ENCODE measurements at places on chromosomes 16 and 17.
A peak's percentile ranks its signal among the peaks of the same experiment; 100 is the strongest.

DNA sequence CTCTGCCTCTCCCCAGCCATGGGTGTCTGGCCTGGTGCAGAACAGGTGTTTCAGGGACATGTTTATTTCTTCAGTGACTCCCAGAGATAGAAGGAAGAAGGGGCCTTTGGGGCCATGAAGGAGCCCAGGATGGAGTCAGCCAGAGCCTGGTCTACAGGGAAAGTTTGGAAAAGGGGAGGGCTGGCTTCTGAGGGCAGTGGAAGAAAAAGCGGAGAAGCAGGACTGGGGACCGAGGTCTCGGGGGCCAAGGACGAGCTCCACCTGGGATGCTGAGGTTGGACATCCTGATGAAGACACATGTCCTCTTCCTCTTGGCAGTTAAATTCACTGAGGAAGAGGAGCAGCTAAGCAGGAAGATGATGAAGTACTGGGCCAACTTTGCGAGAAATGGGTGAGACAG, 7.7 kb downstream of the CES2 start:
- H3K36me3 ChIP-seq: peaks cover 40% of the 10 kb centered on the region
- DNase-seq: no peak
- peaks cover 8% of the 10 kb centered on the region for H3K4me1 ChIP-seq
- H3K4me3 ChIP-seq: no peak overlapping the region
- H3K27ac ChIP-seq: no peak overlapping the region

DNA sequence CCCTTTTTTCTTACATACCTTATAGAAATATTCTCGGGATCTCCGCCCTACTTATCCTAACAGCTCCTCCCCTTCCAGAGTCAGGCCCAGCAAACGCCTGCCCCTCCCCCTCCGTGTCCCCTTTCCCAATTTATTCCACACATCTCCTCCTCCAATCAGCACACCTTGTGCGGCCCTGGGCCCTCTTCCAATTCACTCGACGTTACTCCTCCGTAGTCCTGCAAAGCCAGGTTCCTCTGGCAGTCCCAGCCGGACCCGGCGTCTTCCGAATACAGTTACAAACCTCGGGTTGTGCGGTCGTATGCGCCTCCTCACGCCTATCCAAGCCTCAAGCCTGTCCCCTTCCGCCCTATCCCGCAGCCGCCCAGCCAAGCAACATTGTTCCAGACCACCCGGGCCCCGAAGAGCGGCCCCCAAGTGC, 677 bp downstream of the CBX1 start:
- DNase-seq: no peak
- H3K36me3 ChIP-seq: peaks cover 9% of the 10 kb centered on the region
- peak overlapping the region; percentile 99 for H3K4me3 ChIP-seq
- peak overlapping the region; percentile 96 for H3K27ac ChIP-seq

GRCh38 chr17:28948873-28949184, 2.5 kb downstream of the PHF12 start:
- peak overlapping the region; percentile 93 for H3K27ac ChIP-seq
- DNase-seq: no peak
- H3K36me3 ChIP-seq: peaks cover 47% of the 10 kb centered on the region
- no peaks in the 10 kb centered on the region for H3K27me3 ChIP-seq

DNA sequence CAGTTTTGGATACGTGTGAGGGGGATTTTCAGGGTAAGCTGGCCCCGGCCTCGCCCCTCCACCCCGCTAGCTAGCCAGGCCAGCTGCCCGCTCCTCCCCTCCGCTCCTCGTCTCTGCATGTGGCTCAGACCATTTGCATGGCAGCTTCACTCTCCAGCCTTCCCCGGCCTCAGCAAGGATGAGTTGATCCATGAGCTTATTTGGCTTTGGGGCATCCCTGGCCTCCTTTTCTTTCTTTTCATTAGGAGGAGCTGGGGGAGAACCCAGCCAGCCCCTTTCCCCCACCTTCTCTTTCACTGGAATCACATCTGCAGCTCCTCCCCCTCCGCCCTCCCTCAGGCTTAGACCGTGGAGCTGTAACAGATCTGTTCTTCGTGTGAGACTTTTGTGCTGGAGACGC, 30.7 kb downstream of the ELAC2 start:
- no peak for DNase-seq
- H3K27me3 ChIP-seq: peaks cover 10% of the 10 kb centered on the region
- no peak overlapping the region for H3K27ac ChIP-seq
- peaks cover 22% of the 10 kb centered on the region for H3K4me1 ChIP-seq

DNA sequence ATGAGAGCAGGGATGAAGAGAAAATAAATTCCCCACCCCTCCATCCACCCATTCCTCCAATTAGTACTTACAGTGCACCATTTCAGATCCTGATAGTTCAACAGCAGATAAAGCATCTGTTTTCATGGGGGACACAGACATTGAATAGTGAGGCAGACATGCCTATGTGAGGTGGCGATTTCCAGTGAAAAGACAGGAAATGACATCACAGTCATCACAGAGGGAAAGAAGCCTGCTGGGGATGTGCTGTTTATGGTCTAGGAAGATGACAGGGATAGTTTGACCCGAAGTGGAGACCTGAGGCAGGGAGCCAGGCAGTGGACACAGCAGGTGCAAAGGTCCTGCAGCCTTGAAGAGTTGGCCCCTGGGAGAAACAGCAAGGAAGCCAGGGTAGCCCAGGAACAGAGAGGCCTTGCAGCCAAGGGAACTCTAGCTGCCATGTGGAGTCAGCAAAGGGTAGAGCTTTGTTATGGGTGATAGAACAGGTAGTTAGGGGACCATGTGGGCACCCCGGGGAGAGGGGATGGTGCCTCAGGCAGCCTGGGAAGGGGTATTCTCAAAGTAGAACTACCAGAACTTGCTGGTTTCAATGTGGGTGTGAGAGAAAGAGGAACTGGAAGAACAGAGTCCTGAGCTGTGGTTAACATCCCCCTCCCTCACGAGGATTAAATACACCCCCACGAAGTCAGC, 256.6 kb downstream of the CPPED1 start:
- no peaks in the 10 kb centered on the region for H3K27me3 ChIP-seq
- peak overlapping the region; percentile 7 for H3K4me3 ChIP-seq
- H3K36me3 ChIP-seq: peaks cover 43% of the 10 kb centered on the region
- peak; percentile 64 for DNase-seq
- H3K4me1 ChIP-seq: peaks cover 82% of the 10 kb centered on the region
- peak overlapping the region; percentile 51 for H3K27ac ChIP-seq

DNA sequence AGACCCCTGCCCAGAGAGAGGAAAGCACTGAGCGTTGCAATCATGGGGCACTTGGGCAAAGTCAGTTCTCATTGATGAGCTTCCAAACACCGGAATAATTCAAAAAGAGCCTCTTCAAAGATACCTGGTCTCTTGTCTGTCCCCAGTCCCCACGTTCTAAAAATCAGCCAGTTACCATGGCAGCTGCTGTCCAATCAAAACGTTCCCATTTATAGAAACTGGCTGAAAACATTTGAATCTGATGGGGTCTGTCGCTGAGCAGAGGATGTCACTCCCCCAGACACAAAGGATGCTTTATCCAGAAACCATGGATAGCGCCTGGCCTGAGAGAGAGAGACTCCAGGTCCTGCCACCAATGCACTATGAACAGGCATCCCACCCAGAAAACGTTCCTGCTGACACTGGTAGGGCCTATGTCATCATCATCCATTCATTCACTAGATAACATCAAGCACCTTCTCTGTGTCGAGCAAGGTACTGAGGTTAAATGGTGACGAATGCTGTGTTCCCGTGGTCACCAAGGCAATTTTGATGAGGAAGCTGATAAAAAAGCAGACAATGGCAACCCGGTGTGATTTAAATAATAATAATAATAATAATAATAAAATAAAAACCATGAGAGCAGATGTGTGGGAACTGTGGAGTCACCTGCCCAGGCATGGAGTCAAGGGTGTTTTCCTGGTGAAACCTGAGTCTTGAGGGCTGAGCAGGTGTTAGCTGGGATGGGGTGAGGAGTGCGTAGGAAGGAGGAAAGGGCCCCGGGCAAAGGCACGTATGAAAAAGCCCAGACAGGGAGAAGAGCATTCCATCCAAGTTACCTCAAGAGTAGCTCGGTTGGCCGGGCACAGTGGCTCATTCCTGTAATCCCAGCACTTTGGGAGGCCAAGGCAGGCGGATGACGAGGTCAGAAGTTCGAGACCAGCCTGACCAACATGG, 19.0 kb upstream of the CALB2 start:
- no peak overlapping the region for H3K27ac ChIP-seq
- no peak overlapping the region for H3K4me3 ChIP-seq
- no peaks in the 10 kb centered on the region for H3K36me3 ChIP-seq
- H3K4me1 ChIP-seq: no peaks in the 10 kb centered on the region

- H3K36me3 ChIP-seq: no peaks in the 10 kb centered on the region
- no peak overlapping the region for H3K4me3 ChIP-seq
- no peaks in the 10 kb centered on the region for H3K27me3 ChIP-seq
- DNase-seq: no peak
These were observed 1469.5 kb upstream of the GOT2 start for GRCh38 chr16:60203525-60204124.

GRCh38 chr16:84999200-84999599, 12.1 kb downstream of the ZDHHC7 start:
- H3K4me3 ChIP-seq: no peak overlapping the region
- no peaks in the 10 kb centered on the region for H3K27me3 ChIP-seq
- no peak overlapping the region for H3K27ac ChIP-seq
- DNase-seq: no peak
- H3K36me3 ChIP-seq: peaks cover 29% of the 10 kb centered on the region
- peaks cover 54% of the 10 kb centered on the region for H3K4me1 ChIP-seq

- no peak overlapping the region for H3K4me3 ChIP-seq
- H3K27me3 ChIP-seq: peaks cover 4% of the 10 kb centered on the region
- peaks cover 4% of the 10 kb centered on the region for H3K36me3 ChIP-seq
- no peak overlapping the region for H3K27ac ChIP-seq
- no peak for DNase-seq
These were observed 68.1 kb downstream of the GSG1L start for GRCh38 chr16:27995378-27995777.

DNA sequence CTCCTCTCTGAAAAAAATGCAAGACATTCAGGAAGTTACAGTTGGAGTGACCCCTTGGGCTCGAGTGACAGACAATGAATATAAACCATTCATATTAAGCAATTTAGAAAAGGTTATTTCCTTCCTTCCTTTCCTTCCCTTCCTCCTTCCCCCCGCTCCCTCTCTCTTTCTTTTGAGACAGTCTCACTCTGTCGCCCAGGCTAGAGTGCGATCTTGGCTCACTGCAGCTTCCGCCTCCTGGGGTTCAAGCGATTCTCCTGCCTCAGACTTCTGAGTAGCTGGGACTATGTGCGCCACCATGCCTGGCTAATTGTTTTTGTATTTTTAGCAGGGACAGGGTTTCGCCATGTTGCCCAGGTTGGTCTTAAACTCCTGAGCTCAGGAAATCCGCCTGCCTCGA, 13.2 kb downstream of the PSMD12 start:
- peaks cover 5% of the 10 kb centered on the region for H3K4me1 ChIP-seq
- H3K36me3 ChIP-seq: peaks cover 35% of the 10 kb centered on the region
- DNase-seq: no peak
- H3K27ac ChIP-seq: no peak overlapping the region
- H3K27me3 ChIP-seq: no peaks in the 10 kb centered on the region
- no peak overlapping the region for H3K4me3 ChIP-seq

DNA sequence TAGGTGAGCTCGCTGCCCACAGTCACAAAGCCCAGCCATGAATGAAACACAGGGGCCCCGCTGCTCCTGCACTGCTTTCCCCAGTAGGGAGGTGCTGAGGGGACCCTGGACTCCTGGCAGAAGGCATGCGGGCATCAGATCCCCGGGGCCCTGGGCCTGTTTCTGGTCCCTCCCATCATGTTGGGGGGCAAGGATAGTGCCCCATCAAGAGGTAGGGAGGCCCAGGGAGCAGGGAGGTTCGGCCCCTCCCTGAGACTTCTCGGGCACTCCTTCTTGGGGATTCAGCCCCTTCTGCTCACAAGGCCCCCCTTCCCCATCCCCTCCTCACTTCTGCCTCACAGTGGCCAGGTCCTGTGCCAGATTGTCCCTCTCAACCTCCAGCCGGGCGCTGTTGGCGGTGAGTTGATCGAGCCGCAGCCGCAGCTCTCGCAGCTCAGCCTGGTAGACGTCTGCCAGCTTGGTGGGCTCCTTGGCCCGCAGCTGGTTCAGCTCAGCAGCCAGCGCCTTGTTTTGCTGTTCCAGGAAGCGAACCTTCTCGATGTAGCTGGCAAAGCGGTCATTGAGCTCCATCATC, 515 bp downstream of the GFAP start:
- H3K27ac ChIP-seq: no peak overlapping the region
- H3K27me3 ChIP-seq: peaks cover 59% of the 10 kb centered on the region
- H3K4me1 ChIP-seq: peaks cover 12% of the 10 kb centered on the region
- DNase-seq: no peak

DNA sequence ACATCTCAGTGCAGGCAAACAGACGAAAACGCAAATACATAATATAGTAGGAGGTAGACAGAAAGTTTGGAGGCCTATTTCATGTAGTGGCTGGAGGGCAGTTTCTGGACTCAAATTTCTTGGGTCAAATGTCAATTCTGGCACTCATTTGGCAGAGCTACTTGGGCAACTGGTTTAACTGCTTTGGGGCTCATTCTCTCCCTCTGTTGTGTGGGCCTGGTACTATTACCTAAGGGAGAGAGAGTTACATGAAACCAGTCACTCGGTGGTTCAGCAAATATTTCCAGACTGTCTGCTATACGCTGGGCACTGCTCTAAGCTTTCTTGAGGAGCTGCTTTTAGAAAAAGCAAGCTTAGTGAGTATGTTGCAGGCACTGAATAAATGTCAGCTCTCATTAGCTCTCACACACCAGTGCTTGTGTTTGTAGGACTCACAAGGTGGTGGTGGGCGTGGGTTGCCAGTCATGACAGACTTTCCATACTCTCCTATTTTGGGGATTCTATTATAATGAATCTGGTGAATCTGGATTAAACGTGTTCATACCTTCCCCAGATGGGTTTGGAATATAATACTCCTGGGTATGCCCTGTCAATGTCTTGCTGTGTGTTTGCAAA, 1.8 kb upstream of the SHISA9 start:
- H3K4me1 ChIP-seq: peaks cover 10% of the 10 kb centered on the region
- H3K36me3 ChIP-seq: no peaks in the 10 kb centered on the region
- DNase-seq: no peak
- no peak overlapping the region for H3K27ac ChIP-seq
- H3K27me3 ChIP-seq: peaks cover 73% of the 10 kb centered on the region

GRCh38 chr17:3966720-3967363, 2.6 kb upstream of the ATP2A3 start:
- no peaks in the 10 kb centered on the region for H3K36me3 ChIP-seq
- H3K27me3 ChIP-seq: no peaks in the 10 kb centered on the region
- H3K4me3 ChIP-seq: peak overlapping the region; percentile 74
- peak overlapping the region; percentile 90 for H3K27ac ChIP-seq

- H3K4me3 ChIP-seq: no peak overlapping the region
- H3K4me1 ChIP-seq: no peaks in the 10 kb centered on the region
- H3K27ac ChIP-seq: no peak overlapping the region
- DNase-seq: no peak
- no peaks in the 10 kb centered on the region for H3K36me3 ChIP-seq
- peaks cover 15% of the 10 kb centered on the region for H3K27me3 ChIP-seq
These were observed 120.7 kb upstream of the MAF start for GRCh38 chr16:79721270-79721669.

DNA sequence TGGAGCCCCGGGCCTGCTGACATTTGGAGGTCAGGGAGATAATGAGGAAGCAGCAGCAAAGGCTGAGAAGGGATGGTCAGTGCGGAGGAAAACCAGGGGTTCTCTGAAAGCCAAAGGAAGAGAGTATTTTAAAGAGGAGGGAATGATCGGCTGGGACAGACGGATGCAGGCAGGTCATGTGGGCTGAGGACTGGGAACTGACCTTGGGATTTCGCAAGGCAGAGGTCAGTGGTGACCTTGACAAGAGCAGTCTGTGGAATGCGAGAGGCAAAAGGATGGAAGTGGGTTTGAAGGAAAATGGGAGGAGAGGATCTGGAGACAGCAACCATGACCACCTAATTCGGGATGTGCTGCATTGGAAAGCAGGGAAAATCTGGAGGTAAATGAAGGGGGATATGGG, 10.2 kb downstream of the EFTUD2 start:
- no peak overlapping the region for H3K4me3 ChIP-seq
- DNase-seq: no peak
- no peak overlapping the region for H3K27ac ChIP-seq
- H3K27me3 ChIP-seq: no peaks in the 10 kb centered on the region
- H3K4me1 ChIP-seq: peaks cover 7% of the 10 kb centered on the region
- peaks cover 24% of the 10 kb centered on the region for H3K36me3 ChIP-seq

All from stimulated activated naive B cell treated with anti-CD40 and anti-IgM and Interleukin-4, amounts not matched to agents 10 μg/mL and 1 μg/mL and 100 μg/mL, for 72 hours (primary cell).